ENCODE measurements at places on chromosomes 13 and 19. TPM values are rescaled to one million over a fixed set of nuclear protein-coding genes. Genes with fewer than 3 reads are reported as not detected.

DNA sequence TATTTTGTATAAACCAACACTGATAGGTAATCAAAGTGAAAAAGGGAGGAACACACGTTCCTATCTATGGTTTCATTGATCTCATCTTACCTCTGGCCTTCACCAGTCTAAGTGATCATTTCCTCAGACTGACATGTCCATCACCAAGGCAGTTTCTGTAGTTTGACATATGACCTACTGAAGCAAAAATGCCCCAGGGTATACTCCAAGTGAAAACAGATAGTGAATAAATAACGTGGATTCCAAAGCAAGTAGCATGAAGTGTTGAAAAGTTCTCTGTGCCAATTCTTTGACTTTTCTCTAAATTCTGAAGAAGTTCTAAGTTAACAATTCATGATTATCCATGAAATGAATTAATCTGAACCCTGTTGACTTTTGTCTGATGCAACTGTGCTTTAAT, 334.2 kb upstream of the SGCG start:
- H3K27me3 ChIP-seq = no peaks in the 10 kb centered on the region
- H3K4me1 ChIP-seq = no peaks in the 10 kb centered on the region
- DNase-seq = no peak
- H3K27ac ChIP-seq = no peak overlapping the region

The RFXAP gene
- total RNA-seq = 6.3 TPM

DNA sequence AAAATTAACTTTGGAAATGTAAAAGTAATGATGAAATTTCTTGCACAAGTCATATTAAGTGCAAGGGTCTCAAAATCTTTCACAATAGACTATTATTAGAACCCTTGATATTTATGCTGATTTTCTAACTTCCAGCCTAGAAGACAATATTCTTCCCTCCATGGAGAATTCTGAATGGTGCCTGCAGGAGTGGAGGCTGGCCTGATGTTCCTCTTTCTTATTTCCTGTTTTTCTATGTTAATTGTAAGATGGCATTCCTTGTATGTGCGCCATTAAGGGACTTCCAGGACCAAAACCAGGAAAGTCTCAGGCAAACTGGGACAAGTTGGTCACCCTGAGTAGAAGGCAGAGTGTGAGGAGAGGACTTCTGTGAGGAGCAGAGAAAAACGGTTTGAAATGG, 294.9 kb downstream of the DLEU7 start:
- no peaks in the 10 kb centered on the region for H3K27me3 ChIP-seq
- H3K4me1 ChIP-seq = no peaks in the 10 kb centered on the region
- no peak overlapping the region for H3K4me3 ChIP-seq

GRCh38 chr13:49927755-49928154, 8.4 kb downstream of the SPRYD7 start:
- H3K27ac ChIP-seq = no peak overlapping the region
- DNase-seq = no peak
- H3K4me3 ChIP-seq = no peak overlapping the region
- no peaks in the 10 kb centered on the region for H3K36me3 ChIP-seq

- H3K4me3 ChIP-seq = no peak overlapping the region
- peaks cover 10% of the 10 kb centered on the region for H3K27me3 ChIP-seq
- H3K36me3 ChIP-seq = no peaks in the 10 kb centered on the region
- DNase-seq = no peak
- no peak overlapping the region for H3K27ac ChIP-seq
Observed at GRCh38 chr19:30249911-30250310, 122.3 kb upstream of the ZNF536 start.

The CALR3 gene
- total RNA-seq = not detected

DNA sequence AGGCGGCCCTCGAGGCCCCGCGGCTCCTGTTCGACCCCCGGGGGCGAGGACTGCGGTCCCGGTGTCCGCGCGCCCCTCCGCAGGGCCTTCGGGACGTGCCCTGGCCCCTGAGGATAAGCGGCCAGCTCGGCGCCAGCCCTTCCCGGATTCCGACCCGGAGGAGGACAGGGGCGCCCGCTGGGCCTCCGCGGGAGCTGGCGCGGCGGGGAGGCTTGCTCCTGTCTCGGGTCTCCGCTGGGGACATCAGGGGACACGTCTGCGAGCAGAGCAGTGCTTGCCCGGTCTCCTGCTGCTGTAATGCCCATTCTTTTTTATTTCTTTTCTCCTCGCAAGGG, 829 bp downstream of the B3GLCT start:
- peak overlapping the region; percentile 93 for H3K27ac ChIP-seq
- no peaks in the 10 kb centered on the region for H3K4me1 ChIP-seq
- DNase-seq = peak; percentile 71
- H3K4me3 ChIP-seq = peak overlapping the region; percentile 74
- no peaks in the 10 kb centered on the region for H3K27me3 ChIP-seq

DNA sequence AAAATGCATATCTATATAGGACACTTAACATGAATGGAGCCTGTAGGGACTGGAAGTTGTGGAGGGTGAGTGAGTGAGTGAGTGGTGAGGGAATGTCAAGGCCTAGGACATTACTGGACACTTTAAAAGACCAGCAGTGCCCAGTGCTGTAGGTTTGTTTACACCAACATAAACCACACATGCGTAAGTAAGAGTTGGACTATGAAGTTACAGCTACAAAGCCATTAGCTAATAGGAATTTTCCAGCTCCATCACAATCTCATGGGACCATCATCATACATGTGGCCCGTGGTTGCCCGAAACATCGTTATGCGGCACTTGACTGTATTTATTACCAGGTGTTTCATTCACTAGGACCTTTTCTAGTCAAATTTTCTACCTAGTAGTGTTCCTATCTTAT, 49.2 kb downstream of the LATS2 start:
- DNase-seq = no peak
- H3K27me3 ChIP-seq = no peaks in the 10 kb centered on the region
- peak overlapping the region; percentile 58 for H3K27ac ChIP-seq
- no peaks in the 10 kb centered on the region for H3K36me3 ChIP-seq
- no peak overlapping the region for H3K4me3 ChIP-seq

The RGCC gene
- 12.9 TPM for total RNA-seq

DNA sequence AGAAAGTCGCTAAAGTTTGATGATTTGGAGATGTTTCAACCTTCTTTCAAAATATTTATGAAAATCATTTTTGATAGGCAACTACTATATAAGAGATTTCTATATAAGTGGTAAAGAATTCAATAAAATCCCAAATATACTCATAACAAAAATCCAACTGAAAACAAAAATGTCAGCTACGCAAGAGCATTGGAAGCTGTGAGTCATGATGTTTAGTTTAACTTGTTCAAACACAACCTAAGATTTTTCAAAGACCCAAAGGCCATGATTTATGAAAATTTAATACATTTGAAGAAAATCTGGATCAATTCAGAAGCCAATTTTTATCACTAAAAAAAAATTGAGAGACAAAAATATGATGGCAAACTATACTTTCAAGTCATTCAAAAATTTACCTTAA, 226.6 kb downstream of the MZT1 start:
- no peak for DNase-seq
- no peaks in the 10 kb centered on the region for H3K36me3 ChIP-seq
- H3K27ac ChIP-seq = no peak overlapping the region
- no peak overlapping the region for H3K4me3 ChIP-seq
- H3K27me3 ChIP-seq = no peaks in the 10 kb centered on the region

- H3K4me3 ChIP-seq = peak overlapping the region; percentile 7
- peak; percentile 89 for DNase-seq
- H3K27me3 ChIP-seq = no peaks in the 10 kb centered on the region
- no peaks in the 10 kb centered on the region for H3K4me1 ChIP-seq
Observed at GRCh38 chr13:106691341-106691740, 123.4 kb upstream of the ARGLU1 start.

DNA sequence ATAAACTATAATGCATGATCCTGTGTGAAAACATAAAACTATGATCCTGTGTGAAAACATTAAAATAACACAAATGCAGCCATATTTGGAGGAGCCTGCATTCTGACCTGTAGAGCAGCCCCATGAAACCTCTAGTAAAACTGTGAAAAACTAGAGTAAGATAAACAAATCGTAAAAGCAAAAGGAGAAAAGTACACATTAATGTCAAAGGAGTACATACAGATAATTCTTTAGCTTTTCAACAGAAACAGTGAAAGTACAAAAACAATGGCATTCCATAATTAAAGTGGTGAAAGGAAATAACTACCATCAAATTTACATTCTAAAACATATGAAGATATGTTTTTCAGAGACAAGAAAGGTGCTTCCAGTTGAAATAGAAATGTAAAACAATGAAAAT, 1267.2 kb downstream of the SLITRK1 start:
- H3K36me3 ChIP-seq = no peaks in the 10 kb centered on the region
- H3K27ac ChIP-seq = no peak overlapping the region
- no peaks in the 10 kb centered on the region for H3K4me1 ChIP-seq
- H3K4me3 ChIP-seq = no peak overlapping the region

The DOCK6 gene
- 112 TPM for total RNA-seq

The GTF2F1 gene
- total RNA-seq = 61.7 TPM

DNA sequence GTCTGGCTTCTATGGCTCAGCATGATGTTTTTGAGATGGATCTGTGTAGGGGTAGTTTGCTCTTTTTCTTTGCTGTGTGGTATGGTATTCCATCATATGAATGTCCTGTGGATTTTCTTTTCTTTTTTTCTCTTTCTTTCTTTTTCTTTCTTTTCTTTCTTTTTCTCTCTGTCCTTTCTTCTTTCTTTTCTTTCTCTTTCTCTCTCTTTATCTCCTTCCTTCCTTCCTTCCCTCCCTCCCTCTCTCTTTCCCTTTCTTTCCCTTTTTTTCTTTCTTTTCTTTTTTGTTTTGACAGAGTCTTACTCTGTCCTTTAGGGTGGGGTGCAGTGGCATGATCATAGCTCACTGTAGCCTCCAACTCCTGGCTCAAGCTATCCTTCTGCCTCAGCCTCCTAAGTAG, 9.0 kb upstream of the HNRNPUL1 start:
- no peaks in the 10 kb centered on the region for H3K27me3 ChIP-seq
- H3K4me1 ChIP-seq = no peaks in the 10 kb centered on the region
- no peak overlapping the region for H3K27ac ChIP-seq
- no peak for DNase-seq

GRCh38 chr19:55697069-55697440, 22.0 kb downstream of the EPN1 start:
- no peaks in the 10 kb centered on the region for H3K27me3 ChIP-seq
- H3K27ac ChIP-seq = no peak overlapping the region
- H3K4me3 ChIP-seq = no peak overlapping the region
- H3K4me1 ChIP-seq = no peaks in the 10 kb centered on the region

The ZNF665 gene
- total RNA-seq = 5.4 TPM

GRCh38 chr13:95137096-95137495, 164.2 kb downstream of the ABCC4 start:
- no peak overlapping the region for H3K27ac ChIP-seq
- no peaks in the 10 kb centered on the region for H3K27me3 ChIP-seq
- no peaks in the 10 kb centered on the region for H3K4me1 ChIP-seq
- H3K4me3 ChIP-seq = no peak overlapping the region

DNA sequence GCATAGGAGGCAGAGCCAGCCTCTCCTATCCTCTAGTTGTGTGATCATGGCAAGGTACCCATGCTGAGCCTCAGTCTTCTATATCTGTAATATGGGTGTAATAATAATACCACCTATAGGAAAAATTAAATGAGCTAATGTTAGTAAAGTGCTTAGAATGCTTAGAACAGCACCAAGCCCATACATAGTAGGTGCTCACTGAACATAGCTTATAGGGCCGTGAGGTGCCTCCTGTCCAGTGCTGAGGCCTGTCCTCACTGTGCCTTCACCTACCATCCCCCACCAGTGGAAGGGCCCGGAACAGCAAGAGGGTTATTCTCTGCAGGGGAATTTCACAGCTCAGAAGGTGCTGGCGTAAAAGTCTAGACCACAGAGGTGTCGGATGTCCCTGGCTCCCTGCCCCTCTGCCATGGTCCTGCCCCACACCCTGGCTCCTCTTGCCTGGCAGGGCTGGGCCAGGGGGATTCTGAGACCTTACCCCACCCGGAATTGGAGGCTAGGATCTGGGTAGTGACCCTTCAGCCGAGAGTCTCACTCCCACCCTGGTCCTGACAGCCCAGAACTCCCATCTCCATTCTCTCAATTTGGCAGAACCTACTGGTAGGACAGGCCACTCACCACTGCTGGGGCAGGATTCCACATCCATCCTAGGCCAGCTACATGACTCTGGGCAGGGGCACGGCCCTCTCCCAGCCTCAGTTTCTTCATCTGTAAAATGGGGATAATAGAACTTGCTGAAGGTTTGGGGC, 2.2 kb upstream of the SCN1B start:
- peaks cover 13% of the 10 kb centered on the region for H3K36me3 ChIP-seq
- DNase-seq = no peak
- peaks cover 2% of the 10 kb centered on the region for H3K4me1 ChIP-seq
- H3K27me3 ChIP-seq = peaks cover 3% of the 10 kb centered on the region
- no peak overlapping the region for H3K4me3 ChIP-seq

The ATXN8OS gene
- not detected for total RNA-seq

DNA sequence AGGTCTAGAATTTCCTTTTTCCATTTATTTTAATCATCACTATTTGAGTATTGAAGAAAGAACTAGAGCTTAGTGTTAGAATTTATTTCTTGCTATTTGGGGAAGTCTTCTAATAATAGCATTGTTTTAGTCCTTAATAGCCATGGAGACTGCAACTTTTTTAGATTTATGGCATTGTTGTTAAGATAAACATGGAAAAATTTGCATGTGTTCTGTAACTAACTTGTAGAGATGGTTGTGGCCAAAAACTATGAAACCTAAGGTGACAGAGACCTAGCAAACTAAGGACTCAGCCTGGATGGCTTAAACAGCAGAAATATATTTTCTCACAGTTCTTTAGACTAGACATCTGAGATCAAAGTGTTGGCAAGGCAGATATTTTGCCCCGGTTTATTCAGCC, 246.4 kb downstream of the SPRY2 start:
- no peaks in the 10 kb centered on the region for H3K4me1 ChIP-seq
- no peak overlapping the region for H3K27ac ChIP-seq
- no peaks in the 10 kb centered on the region for H3K36me3 ChIP-seq
- DNase-seq = no peak
- no peak overlapping the region for H3K4me3 ChIP-seq
- no peaks in the 10 kb centered on the region for H3K27me3 ChIP-seq

The ZNF69 gene
- 16.4 TPM for total RNA-seq

All from kidney (tissue), 22 donors.